ENCODE measurements at places on chromosomes 4 and X.

GRCh38 chrX:13868591-13868990 is 51.7 kb upstream of the GPM6B start:
- no peak for DNase-seq

DNA sequence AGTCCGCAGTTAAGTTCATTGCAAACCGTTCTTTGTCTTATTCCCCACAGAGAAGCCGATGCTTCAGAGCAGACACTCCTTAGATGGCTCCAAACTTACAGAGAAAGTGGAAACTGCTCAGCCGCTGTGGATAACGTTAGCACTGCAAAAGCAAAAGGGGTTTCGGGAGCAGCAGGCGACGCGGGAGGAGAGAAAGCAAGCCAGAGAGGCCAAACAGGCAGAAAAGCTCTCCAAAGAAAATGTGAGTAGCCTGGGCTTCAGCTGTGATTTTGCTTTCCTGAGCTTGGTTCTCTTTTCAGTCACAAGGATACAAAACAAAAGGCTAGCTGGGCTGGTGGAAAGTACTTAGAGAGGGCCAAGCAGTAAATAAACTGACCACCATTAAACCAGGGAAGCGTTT is 64.0 kb downstream of the AASDH start:
- DNase-seq: no peak

GRCh38 chrX:115909017-115909416 is 261.5 kb upstream of the AGTR2 start:
- DNase-seq: no peak

DNA sequence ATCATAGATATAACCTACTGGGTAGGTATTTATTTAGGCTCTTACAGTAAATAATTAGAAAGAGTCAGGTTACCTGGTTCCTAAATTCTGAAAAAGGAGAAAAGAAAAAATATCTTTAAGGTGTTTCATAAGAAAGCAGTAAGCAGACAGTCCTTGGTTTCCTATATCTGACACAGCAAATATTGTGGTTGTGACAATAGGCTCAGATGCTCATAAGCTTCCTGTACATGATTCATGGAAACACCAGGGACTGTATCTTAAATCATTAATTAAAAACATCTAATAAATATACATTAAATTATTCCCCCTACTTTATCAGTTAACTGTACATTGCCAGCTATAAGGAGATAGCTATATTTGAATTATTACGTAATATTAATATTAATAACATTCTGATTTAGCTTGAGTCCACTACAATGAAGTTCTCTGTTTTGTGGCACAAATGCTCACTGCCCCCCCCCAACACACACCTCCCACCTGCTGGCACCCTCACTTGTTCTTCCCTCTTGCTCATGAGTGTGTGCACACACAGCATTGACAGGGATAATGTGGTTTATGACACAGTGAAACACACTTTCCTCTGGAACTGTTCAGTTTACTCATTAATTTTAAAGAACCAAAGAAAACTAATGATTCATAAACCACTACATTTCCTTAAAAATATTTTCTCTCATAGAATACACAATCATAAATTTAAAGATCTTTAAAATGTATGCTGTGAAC is 187.4 kb downstream of the NR3C2 start:
- no peak for DNase-seq

GRCh38 chrX:133171962-133172708 is 46.0 kb downstream of the TFDP3 start:
- DNase-seq: peak; percentile 1

- DNase-seq: no peak
These were observed 112.8 kb downstream of the MSL3 start for GRCh38 chrX:11870789-11871188.

GRCh38 chr4:10998846-10999245 is 314.3 kb upstream of the CLNK start:
- DNase-seq: no peak

Data from Jurkat, Clone E6-1 (cell line).